ENCODE measurements at places on chromosomes 2 and 18.

DNA sequence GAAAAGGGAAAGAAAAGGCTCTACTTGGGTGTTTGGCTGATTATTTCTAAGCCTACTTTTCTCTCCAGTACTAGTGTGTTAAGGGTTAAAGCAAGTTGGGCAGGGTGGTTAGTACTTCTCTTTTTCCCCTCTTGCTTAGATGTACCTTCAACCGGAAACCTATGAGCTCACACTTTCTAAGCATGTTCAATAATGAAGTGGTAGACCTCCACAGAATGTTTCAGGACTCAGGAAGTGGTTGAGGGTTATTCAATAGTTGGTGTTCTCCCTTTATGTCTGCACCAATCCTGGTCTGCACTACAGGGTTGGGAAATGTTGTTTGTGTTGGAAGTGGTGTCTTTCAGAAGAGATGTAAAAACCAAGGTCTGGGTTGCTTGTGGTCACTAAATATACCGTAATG lies 137.1 kb downstream of the ZEB2 start:
- DNase-seq = peak; percentile 77

GRCh38 chr2:200172521-200172920 lies 134.0 kb upstream of the SPATS2L start:
- no peak for DNase-seq

- peak; percentile 59 for DNase-seq
These were observed 7.0 kb upstream of the NXPH2 start for GRCh38 chr2:138787053-138787666.

GRCh38 chr2:144460727-144461307 lies 59.1 kb downstream of the ZEB2 start:
- DNase-seq = no peak

DNA sequence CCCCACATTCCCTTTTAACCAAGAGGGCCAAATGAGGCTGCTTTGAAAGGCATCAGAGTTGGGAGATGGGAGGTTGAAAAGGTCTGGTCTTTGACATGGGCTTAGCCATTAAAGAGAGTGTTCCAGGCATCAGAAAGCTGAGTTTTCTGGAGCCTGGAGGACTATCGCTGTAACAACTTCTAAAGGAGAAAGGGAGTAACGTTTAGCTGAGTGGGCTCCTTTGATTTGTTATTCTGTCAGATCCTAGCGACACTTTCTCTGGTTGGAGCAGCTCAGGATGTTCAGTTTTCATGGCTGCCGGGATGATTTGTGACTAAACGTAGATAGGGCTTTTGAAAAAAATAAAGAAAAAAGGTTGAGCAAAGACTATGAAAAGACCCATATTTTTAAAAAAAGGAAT lies 346.6 kb downstream of the THSD7B start:
- DNase-seq = no peak

DNA sequence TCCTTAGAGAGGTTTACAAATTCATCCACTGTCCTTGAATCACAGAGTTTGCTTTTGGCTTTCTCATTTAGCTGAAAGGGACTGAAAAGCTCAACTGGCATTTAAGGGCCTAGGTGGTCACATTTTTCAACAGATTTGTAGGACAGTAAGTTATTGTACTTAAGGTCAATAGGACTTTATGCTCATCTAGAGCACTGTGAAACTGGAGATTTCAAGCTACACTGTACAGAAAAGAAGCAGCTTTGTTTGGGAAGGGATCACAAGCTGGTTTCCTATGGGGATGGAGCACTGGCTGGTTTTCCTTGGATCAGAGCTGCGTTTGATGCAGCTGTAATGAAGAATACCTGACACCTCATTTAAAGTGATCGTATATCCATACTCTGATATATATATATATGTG lies 482.7 kb downstream of the FBXO15 start:
- no peak for DNase-seq

- no peak for DNase-seq
These were observed 201.8 kb downstream of the OSR1 start for GRCh38 chr2:19156646-19157045.

DNA sequence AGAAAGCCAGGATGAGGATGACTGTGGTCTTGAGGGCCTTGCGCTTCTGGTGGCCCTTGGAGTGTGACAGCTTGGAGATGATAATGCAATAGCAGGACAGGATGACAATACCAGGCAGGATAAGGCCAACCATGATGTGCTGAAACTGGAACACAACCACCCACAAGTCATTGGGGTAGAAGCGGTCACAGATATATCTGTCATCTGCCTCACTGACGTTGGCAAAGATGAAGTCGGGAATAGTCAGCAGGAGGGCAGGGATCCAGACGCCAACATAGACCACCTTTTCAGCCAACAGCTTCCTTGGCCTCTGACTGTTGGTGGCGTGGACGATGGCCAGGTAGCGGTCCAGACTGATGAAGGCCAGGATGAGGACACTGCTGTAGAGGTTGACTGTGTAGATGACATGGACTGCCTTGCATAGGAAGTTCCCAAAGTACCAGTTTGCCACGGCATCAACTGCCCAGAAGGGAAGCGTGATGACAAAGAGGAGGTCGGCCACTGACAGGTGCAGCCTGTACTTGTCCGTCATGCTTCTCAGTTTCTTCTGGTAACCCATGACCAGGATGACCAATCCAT lies 2.7 kb downstream of the CXCR4 start:
- DNase-seq = no peak

DNA sequence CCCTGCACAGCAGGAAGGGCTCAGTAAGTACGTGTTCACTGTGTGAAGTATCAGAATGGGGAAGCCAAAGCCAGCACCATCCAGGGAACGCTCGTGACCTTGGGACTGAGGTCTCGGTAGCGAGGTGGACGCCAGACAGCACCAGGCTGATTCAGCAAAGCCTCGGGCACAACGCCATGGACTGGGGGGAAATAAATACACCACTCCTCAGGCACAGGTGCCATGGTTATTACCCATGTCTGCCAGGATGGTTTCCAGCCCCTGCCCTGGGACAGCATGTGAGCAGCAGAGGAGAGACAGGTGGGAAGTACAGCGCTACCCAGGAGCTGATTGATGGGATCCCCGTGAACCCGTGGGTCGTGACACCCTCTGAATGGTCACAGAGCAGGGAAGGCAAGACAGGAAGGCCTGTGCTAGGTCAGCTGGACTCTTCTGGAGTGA lies 53.0 kb downstream of the REEP1 start:
- no peak for DNase-seq

GRCh38 chr2:17540093-17540812 lies at the start of gene VSNL1:
TSS of gene VSNL1 (plus strand) at chr2:17540696. CDS start at chr2:17592075, 51,379 bp downstream.
- peak; percentile 94 for DNase-seq

GRCh38 chr18:11512096-11513025 lies 97.0 kb upstream of the SLC35G4 start:
- DNase-seq = no peak

GRCh38 chr2:34670482-34670881 lies 1071.4 kb upstream of the FAM98A start:
- no peak for DNase-seq

DNA sequence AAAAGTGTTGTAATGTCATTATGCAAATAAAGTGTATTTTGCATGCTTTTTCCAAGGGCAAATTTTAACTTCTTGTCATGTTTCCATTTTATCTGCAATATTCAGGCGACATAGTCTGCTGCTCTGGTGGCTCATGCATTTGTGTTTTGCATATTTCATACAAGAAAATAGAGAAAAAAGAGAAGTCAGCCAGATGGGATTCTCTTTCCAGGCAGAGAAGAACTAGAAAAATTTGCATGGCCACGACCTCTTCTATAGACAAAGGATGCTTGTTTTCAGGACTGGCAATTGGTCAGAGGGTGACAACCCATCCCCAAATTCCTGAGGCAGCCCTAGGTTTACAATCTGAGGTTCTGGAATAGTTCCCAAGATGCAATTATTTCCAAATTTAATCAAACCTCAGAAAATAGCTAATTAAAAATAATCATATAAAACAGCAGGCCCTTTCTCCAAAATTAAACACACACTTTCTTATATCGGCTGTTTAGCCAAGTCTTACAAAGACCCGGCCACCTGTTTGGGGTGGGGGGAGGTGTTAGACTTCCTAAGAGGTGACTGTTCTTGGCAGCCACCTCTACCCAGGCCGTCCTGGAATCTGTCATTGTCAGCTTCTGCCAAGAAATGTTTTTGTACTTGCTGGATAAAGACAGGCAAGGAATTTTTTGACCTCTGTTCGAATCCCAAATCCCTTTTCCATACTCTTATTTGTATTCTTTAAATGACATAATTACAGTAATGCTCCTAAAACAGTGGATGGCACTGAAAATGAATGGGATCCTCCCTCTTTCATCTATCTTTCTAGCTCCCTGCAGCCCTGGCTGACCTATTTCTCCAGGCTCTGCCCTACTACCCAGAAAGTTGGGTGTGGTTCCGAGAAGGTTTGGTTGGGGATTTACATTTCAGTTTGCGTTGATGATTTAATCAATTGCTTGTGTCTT lies 20.8 kb upstream of the SOS1 start:
- DNase-seq = no peak

- DNase-seq = no peak
These were observed 420.3 kb downstream of the SOCS6 start for GRCh38 chr18:70709144-70709543.

- DNase-seq = no peak
These were observed 1.3 kb upstream of the OTOF start for GRCh38 chr2:26479131-26479788.

- DNase-seq = peak; percentile 49
These were observed 57.6 kb downstream of the ATOH8 start for GRCh38 chr2:85811180-85812093.

DNA sequence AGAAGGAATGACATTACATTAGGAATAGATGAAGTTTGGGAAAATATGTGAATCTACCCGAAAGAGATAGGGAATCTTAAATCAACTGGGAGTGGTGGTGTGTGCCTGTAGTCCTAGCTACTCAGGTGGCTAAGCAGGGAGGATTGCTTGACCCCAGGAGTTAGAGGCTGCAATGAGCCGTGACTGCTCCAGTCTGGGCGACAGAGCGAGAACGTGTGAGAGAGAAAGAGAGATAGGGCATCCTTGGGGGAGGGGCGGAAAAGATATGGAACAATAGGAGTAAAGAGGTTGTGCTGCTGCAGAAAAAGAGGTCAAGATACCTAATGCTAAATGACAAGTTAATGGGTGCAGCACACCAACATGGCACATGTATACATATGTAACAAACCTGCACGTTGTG lies 47.1 kb upstream of the ADAM23 start:
- DNase-seq = no peak

DNA sequence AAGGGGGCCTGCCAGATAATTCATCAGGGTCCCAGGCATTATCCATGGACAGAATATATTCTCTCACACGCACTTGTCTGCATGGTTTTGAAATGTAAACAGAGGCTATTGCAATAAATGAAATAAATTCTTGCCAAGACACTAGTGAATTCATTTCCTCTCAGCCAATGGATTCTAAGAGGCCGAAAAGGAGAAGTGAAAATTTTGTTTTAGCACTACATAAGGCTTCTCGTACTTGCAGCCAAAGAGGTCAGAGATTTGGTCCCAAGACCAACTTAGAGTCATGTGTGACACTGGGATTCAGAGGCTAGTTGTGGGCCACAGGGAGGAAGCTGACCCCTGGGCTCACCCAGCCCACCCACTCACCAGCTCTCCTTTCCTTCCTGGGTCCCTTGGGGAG lies 184.1 kb upstream of the GLI2 start:
- DNase-seq = no peak

GRCh38 chr2:224781400-224781799 lies 65.2 kb upstream of the CCDC195 start:
- no peak for DNase-seq

DNA sequence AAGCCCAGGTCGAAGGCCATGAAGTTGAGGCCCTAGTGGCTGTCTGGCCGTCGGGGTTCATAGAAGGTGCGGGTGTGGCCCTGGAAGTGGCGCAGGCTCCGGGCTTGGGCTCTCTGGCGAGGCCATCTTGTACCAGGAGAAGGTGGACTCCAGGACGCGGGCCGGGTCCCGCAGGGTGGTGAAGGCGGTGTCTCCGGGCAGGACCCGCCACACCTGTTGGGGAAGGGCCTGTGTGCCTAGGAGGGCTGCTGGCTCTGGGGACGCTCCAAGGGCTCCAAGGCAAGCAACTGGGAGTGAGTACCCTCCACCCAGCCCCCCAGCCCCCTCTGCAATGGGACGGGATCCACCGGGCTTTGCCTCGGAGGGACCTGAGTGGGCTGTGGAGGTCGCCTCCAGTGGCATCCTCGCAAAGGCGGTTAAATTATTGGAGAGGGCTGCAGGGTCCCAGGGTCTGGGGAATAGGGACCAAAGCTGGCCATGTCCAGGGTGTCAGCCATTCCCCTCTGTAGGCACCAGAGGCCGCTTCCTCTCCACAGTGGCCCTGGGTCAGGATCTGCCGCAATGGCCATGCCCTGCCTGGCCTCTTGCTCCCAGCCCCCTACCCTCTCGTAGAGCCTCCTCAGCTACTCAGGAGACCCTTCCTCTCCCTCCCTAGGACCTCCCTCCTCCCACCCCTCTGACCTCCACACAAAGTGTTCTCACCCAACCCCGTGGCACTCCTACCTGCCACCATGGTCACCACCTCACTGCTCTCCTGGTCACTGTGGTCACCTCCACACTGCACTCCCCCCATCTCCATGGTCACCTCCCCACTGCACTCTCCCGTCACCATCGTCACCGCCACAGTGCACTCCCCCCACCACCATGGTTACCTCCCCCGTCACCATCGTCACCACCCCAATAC lies 10.3 kb downstream of the AQP12A start:
- DNase-seq = no peak

DNA sequence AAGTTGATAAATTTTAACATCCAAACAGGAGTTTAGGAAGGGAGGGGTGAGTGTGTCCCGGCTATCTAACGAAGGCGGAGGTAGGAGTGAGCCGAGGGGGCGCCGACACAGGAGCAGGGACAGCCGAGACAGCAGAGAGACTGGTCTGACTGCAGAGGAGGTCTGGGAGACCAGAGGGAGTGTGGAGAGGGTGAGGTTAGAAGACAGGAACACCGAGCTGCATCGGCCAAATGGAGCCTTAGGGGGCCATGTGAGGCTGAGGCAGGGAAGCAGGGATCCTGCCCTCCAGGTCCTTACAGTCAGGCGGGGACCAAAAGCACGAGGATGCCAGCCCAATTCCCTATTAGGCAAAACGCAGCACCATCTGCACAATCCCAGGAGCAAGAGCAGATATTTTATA lies 67.0 kb downstream of the SFXN5 start:
- no peak for DNase-seq

DNA sequence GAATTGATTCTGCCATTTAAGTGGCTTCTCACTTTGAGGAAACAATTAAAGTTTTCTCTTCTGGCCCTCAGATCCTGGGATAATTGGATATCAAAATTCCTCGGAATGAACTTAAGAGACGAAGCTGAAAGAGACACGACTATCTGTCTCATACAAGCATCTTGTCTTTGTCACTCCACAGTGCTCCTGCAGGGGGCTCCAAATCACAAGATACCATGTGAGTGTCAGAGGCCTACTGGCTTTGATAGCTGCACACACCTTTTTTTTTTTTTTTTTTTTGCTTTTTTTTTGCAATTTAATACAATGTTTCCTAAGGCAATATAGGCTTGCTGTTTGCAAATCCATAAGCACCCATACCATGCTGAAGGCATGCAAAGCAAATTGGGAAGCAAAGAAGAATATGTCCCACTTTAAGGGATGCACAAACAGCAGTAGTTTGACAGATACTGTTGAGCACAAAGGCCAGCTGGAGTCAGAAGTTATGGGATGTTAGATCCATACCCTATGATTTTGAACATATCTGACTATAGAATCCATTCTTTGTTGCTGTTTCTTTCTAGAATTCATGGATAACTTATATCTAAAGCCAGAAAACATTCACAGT lies 109.0 kb upstream of the CBLN2 start:
- peak; percentile 23 for DNase-seq
